ENCODE measurements at places on chromosomes 3 and 15.

GRCh38 chr3:154943981-154944380 is 136.1 kb upstream of the MME start:
- DNase-seq, result no peak

- DNase-seq, result no peak
Measured at GRCh38 chr15:63104727-63105126, 16.9 kb upstream of the LACTB start.

- DNase-seq, result no peak
Measured at GRCh38 chr3:43676441-43676840, 14.3 kb upstream of the ABHD5 start.

DNA sequence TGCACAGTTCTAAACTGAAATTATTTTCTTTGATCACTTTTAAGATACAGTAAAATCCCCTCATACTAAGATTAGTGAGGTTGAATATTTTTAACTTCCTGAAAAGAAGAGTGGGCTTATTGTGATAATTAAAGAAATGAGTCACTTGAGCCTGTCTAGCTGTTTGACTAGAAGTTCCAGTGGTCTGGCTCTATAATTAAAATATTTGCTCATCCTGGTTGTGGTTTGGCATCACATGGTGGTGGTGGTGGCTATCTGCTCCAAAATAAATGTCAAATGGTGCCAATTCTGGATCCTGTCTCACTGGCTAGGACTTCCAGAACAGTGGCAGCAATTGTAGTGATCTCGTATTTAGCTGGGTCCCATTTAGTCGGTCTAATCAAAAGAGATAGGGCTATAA is 8.6 kb upstream of the TEX9 start:
- no peak for DNase-seq

DNA sequence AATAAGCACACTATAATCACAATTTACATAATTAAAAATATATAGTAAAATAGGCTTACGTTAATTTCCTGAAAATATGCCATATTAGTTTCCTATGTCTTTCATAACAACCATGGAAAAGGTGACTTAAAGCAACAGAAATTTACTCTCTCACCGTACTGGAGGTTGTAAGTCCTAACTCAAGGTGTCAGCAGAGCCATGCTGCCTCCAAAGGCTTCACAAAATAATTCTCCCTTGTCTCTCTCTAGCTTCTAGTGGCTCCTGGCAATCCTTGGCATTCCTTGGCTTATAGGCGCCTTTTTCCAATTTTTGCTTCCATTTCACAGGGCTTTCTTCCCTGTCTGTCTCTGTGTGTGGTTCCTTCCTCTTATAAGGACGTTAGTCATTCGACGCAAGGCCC is 7.6 kb downstream of the SI start:
- DNase-seq, result no peak

DNA sequence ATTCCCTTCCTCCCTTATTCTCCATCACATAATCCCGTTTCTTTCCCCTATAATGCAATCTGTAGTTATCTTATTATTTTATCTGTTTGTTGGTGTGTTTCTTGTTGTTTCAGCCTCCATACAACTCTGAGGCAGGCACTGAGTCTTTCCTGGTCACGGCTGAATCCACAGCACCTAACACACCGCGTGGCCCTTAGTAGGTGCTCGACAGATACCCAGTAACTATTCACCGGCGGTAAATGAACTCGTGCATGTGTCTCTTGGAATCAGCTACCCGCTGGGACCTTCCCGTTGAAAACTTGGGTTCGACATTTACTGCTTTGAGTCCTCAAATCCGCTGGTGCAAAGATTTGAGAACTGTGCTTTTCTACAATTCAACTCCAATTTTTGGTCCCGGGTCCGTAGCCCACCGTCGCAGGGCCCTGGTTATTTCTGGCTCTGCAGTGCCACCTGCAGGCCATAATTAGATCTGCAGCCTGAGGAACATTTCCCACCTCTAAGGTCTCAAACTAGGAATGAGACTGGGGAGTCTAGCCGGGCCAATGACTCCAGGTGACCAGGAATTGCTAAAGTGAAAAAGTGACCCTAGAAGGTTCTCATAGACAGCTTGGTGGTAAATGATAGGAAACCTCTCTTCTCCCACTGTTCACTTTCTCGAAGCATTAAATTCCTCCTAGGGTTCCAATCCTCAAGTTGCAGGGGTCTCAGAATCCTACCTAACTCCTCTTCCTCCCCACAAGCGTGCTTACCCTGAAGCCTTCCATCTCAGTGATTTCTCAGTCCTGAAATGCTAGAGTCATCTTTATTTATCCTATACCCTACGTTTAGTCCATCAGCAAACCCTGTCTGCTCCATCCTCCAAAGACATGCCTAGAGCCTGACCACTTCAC is 40.0 kb upstream of the TRH start:
- DNase-seq, result no peak

DNA sequence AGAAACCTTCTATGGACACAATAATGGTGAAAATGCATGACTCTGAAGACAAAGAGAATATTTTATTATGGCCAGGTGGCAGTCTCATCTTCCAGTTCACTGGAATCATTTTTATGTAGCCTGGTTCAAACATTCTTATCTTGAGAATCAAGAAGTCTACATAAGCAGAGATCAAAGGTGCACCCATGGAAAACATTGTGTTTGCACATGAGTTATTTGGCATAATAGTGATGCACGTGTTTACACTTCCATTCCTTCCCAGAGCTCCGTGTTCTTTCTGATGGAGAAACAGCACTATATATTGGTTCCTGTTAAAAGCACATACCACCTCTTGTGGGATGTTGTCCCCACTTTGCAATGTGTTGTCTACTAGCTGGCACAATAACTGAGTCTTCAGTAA is 572.2 kb downstream of the GRM7 start:
- DNase-seq, result no peak

GRCh38 chr15:96335411-96336024 is 5.0 kb downstream of the NR2F2 start:
- no peak for DNase-seq

DNA sequence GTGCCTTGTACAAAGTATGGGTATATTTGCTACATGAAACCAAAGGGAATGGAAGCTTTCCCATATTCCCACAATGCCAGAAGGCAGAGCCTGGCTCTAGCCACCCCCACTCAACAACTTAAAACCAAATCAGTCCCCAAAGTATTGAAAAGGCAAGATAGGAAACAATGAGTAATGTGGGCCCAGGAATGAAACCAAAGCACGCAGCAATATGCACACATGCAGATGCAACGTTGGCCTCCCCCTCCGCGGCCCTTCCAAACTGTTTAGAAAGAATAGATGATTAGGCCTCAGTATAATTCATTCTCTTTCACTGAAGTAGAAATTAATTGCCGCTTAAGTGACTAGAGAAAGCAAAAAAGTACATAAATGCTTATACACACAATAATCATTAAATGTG is 59.1 kb downstream of the THRB start:
- DNase-seq, result no peak

- no peak for DNase-seq
Measured at GRCh38 chr3:11283139-11283475, 10.9 kb downstream of the ATG7 start.

GRCh38 chr15:58331913-58332675 is 99.7 kb upstream of the LIPC start:
- DNase-seq, result peak; percentile 85

DNA sequence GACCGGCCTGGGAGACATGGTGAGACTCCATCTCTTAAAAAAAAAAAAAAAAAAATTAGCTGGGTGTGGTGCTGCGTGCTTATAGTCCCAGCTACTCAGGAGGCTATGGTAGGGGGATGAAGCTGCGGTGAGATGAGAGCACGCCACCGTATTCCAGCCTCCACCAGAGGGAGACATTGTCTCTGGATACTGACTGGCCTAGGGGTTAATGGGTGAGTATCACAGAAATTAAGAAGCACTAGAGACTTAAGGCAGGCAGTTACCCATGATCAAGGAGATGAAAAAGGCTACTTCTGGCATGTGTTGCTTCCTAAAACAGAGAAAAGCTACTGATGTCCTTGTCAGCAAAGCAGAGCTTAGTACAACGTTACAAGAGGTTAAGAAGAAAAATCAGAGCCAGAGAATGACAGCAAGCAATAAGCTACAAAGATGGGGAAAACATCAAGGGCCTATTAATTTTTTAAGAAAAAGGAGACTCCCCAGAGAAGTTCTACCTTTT is 8.6 kb downstream of the TFRC start:
- no peak for DNase-seq

DNA sequence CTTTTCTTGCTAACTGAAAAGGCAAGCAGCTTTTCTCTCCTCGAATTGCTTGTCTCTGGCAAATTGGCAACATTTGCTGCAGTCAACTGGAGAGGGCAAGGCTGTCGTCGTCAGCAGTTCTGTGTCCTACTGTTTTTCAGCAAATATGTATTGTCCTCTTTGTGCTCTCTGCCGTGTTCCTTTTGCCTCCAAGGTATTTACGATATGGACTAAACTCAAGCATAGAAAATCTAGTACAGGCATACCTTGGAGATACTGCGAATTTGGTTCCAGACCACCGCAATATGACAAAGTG is 558 bp upstream of the SLC30A4 start:
- DNase-seq, result no peak

- no peak for DNase-seq
Measured at GRCh38 chr15:33424025-33424424, 113.3 kb downstream of the RYR3 start.

DNA sequence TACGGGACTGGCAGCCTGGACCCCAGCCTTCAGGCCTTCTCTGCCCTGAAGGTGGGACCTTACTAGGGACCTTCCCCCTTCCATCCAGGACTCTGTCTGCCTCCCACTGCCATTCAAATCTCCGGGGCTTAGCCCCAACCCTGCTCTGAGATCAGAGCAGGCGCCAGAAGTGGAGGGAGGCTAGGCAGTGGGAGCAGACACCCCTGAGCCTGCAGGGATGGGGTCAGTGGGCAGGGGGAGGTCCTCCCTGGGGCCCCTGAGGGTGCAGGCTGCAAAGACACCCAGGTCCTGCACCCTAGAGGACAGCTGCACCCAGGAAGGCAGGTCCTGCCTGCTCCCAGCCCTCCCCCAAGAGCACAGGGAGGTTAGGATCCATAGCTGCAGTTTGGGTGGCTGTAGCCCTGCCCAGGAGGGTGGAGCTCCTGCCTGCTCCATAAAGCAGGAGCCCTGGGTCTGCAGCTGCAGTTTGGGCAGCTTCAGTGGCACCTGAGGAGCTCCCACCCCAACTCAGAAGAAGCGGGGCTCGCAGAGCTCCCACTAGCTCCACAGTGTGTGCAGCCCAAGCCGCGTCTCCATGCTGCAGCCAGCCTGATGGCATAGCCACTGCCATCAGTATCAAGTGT is 8.1 kb upstream of the POC1A start:
- DNase-seq, result no peak

DNA sequence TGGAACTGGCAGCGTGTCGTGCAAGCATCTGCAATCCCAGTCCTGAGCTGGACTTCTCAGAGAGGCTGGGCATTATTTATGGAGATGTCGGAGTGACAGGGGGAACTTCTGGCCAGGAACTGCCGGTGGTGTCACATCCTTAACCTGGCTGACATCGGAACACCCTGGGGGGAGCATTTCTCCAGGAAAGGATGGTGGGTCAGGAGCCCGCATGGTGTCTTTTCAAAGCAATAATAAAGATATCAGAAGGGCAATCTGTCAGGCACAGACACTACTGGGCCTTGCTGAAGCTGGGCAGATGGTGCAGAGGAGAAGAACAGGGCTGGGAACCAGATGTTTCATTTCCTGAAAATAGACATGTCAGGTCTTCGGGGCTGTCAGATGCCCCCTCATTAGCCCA is 133.5 kb downstream of the WNT7A start:
- DNase-seq, result no peak

- DNase-seq, result peak; percentile 15
Measured at GRCh38 chr3:32238453-32239306, at the start of gene CMTM8. CMTM8 (plus strand) TSS chr3:32238680; CDS start chr3:32238973, 293 bp downstream.

GRCh38 chr15:68894208-68894607 is 36.1 kb upstream of the SPESP1 start:
- no peak for DNase-seq

DNA sequence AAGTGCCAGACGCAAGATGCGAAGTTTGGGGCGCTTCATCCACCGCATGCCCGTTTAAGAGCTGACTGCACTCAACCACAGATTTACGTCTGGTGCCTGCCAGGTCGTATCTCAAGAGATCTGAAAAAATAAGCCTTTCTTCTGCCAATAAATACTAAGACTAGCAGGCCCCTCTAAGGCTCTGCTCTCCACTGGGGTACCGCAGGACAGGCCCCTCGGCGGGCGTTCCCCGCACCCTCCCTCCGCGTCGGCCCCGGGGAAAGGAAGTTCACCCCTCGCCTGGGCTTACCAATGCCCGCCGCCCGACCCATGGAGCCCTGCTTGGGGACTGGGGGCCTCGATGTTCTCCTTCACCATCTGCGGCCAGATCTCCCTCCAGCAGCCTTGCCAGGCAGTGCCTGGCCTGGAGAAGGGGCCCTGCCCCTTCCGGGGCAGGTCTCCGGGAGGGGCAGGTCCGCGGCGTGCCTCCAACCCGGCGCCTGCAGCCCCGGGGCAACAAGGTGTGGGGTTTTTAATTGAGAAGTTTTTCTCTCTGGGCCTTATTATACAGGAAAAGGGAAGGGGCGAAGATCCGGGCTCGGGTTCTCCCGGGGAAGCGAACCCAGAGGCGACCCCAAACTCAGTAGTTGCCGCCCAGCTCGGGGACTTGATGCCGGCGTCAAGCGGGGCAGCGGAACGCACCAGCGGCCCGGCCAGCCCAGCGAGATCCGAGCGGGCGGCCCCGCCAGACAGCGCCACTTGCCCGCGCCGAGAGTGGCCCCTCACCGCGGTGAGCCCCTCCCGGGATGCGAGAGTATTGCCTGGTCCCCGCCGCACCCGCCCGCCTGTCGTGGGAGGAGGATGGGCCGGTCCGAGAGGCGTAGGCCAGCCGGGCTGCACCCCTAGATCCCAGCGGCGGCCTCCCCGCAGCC is 735 bp downstream of the GOLGA8B start:
- no peak for DNase-seq

All from stimulated activated CD8-positive, alpha-beta memory T cell treated with anti-CD3 and anti-CD28 coated beads, Interleukin-7, amount 100 ng/mL, for 48 hours (primary cell).